ENCODE measurements at places on chromosomes 3 and 15.
A peak's percentile ranks its signal among the peaks of the same experiment; 100 is the strongest.

DNA sequence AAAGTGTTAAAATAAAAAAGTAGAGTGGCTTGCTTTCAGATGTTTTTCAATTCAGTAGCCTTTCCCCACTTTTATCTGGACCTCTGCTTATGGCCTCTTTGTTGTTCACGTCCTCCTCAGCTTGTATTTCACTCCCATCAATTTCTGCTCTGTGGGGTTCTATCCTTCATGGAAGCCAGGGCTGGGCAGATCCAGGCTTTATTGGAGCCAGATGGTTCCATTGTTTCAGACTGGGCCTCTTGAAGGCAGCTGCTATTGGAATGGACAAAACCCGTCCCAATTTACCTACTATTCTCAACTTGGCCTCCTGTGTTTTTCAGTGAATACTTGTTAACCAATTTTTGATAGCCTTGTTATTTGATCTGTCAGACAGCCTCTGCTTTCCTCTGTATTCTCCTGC lies 10.9 kb upstream of the AADACL2 start:
- DNase-seq: no peak

- DNase-seq: no peak
Measured at GRCh38 chr3:141413391-141413790, 45.1 kb downstream of the ZBTB38 start.

DNA sequence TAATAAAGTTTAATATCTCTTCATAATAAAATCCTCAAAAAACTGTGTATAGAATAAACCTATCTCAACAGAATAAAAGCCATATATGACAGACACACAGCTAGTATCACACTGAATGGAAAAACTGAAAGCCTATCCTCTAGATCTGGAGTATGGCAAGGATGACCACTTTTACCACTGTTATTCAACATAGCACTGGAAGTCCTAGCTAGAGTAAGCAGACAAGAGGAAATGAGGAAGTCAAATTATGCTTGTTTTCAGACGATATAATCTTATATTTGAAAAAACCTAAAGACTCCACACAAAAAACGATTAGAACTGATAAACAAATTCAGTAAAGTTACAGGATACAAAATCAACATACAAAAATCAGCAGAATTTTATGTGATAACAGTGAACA lies 57.4 kb upstream of the DIPK2A start:
- DNase-seq: no peak

DNA sequence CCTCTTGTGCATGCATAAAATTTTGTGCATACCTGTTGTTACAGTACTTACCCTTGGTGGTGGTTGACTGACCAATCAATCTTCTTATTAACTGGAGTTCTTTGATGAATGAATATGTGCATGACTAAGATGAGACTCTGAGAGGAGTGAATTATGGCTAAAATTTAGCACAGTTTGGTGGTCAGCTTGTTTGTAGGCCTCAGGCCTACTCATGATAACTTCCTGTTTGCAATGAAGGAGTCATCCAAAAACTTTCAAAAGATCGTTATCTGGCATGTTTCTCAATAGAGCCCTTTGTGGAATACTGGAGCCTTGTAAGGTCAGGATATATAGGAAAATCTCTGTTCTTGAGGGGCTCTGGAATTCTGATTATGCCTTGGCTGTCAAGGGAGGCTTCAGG lies 66.5 kb downstream of the LEKR1 start:
- peak; percentile 96 for DNase-seq

GRCh38 chr3:18208856-18209255 lies 216.3 kb downstream of the SATB1 start:
- DNase-seq: no peak

GRCh38 chr15:38148471-38148870 lies 104.2 kb upstream of the SPRED1 start:
- DNase-seq: no peak

DNA sequence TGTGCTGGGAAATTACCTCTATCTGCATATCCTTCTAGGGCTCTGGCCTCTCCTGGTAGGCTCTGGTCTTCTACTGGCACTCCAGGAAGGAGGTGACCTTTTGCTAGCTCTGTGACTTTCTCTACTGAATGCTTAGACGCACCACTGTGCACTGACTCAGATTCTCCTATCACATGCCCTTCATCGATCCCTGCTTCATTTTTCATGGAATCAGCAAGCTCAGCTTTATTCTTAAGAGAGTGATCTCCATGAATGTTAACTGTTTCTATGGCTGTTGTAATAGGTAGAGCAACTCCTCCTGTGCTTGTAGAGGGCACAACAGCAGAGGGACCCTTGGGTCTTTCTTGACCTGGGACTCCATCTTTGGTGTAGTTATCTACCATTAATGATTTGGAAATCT lies 106.6 kb downstream of the MAP4 start:
- DNase-seq: no peak

DNA sequence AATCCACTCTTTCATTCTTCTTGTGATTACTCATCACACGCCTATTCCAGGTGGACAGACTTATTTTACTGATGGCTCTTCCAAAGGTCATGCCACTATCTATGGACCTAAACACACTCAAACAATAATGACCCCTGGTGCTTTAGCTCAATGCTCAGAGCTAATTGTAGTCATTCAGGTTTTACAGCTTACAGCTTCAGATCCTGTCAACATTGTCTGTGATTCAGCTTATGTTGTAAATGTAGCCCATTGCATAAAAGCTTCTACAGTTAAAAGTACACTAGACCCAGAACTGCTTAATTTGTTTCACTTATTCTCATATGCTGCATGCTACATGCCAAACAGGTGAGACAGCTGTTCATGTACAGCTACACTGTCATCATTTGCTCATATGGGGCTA lies 49.2 kb downstream of the LSM3 start:
- no peak for DNase-seq

- peak; percentile 20 for DNase-seq
Measured at GRCh38 chr3:193665370-193665989, 72.5 kb downstream of the OPA1 start.

GRCh38 chr3:126472277-126473006 lies 3.2 kb downstream of the ZXDC start:
- DNase-seq: peak; percentile 81

- peak; percentile 63 for DNase-seq
Measured at GRCh38 chr15:88834211-88834812, 31.1 kb downstream of the ACAN start.

GRCh38 chr3:183094711-183095110 lies 4.6 kb downstream of the MCCC1 start:
- no peak for DNase-seq

- no peak for DNase-seq
Measured at GRCh38 chr3:13594991-13595421, 46.1 kb downstream of the FBLN2 start.

- no peak for DNase-seq
Measured at GRCh38 chr15:93865586-93865985, 365.8 kb upstream of the MCTP2 start.
